ENCODE measurements at places on chromosomes 11 and 22.

DNA sequence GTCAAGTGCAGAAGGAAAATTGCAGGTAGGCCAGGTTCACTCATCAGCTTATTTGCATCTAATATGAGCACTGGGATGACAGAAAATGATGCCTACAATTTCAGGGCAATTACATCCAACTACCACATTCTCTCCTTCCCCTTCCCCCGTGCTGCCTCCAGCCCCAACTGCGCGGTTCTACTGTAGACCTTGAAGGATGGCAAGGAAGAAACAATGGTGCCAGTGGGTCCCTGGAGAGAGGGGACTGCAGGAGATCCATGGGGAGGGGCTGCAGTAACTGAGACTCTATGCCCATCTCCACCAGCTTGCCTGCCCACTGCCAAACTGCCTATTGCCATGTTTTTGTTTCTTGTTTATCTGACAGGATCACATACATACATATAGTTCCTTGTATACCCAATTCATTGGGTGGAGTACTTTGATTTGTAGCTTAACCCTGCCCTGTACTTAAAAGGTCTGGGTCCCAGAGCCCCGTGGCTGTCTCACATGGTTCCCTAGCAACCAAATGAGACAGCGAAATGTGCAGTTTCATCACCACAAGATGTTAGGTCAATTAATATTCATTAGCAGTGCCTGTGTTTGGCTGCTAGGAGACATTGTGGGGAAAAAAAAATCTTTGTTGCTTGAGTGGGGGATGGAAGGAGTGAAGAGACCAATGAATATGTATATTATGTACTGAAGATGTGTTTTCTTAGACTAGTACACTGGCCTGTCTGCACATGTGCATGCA is 253.5 kb upstream of the PLET1 start:
- no peak for DNase-seq

DNA sequence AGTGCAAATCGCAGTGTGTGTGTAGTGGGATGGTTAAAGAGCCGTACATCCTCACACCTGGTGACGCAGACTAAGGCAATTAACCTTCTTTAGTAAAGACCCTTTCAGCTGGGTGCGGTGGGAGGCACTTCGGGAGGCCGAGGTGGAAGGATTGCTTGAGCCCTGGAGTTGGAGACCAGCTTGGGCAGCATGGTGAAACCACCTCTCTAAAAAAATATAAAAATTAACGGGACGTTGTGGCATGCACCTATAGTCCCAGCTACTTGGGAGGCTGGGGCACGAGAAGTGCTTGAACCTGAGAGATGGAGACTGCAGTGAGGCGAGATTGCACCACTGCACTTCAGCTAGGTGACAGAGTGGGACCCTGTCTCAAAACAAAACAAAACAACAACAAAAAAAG is 31.5 kb downstream of the ZBTB16 start:
- DNase-seq, result no peak

- no peak for DNase-seq
These were observed 26.6 kb downstream of the YPEL1 start for GRCh38 chr22:21708960-21709359.

GRCh38 chr11:102592634-102593581 is 32.2 kb downstream of the MMP20 start:
- no peak for DNase-seq

- DNase-seq, result no peak
These were observed 11.1 kb downstream of the OR5B3 start for GRCh38 chr11:58395581-58395980.

DNA sequence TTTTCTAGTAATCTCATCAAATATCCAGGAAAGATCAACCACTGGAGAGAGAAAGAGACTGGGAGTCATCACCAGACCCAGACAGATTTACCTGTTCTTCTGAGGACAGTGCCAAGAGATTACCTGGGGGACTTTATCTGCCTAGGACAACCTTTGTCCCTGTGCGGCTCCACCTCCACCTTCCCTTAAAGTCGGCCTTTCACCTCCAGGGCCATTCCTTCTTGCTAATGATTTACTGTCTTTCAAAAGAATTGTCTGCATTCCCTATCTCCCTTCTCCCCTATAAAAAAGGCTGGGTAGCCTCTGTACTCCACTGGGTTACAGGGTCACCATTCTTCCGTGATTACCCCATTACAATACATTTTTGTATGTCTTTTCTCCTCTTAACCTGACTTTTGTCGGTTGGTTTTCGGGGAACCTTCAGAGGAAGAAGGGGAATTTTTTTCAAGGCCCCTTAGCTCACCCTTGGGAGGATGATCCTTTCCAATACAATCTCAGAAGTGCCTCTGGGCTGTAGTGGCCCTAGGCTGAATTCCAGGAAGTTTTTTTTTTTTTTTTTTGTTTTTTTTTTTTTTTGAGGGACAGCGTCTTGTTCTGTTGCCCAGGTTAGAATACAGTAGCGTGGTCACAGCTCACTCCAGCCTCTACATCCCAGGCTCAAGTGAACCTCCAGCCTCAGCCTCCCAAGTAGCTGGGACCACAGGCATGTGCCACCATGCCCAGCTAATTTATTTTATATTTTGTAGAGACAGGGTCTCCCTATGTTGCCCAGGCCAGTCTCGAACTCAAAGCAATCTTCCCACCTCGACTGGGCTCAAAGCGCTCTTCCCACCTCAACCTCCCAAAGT is 1.5 kb upstream of the HMOX1 start:
- no peak for DNase-seq

DNA sequence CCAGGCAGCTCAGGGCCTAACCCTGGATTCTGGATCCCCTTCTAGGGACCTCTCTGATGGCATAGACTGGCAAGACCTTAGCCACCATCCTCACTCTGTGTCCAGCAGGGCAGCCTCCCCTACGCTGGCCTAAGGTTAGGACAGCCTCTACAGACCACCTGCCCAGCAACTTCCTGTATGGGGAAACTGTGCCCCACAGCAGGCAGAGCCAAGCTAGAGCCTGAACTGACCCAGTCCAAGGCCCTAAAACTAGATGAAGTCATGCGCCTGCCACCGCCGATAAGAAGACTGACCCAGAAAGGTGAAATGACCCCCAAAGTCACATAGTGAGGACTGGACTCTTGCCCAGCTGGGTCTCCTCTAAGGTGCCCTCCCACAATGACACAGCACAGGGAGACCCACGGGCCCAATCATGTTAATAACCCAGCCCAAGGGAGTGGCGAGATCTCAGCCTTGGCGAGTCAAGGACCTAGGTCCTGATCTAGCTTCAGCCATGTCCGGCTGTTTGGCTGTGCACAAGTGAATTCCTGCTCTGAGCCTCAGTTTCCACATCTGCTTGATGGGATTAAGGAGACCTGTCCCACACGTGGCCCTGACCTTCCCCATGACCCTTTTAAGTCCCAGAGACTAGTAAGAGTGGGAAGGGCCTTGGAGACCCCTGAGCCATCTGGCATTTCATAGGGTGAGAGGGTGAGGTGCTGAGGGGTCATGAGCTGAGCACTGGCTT is 17.6 kb downstream of the STARD10 start:
- no peak for DNase-seq

DNA sequence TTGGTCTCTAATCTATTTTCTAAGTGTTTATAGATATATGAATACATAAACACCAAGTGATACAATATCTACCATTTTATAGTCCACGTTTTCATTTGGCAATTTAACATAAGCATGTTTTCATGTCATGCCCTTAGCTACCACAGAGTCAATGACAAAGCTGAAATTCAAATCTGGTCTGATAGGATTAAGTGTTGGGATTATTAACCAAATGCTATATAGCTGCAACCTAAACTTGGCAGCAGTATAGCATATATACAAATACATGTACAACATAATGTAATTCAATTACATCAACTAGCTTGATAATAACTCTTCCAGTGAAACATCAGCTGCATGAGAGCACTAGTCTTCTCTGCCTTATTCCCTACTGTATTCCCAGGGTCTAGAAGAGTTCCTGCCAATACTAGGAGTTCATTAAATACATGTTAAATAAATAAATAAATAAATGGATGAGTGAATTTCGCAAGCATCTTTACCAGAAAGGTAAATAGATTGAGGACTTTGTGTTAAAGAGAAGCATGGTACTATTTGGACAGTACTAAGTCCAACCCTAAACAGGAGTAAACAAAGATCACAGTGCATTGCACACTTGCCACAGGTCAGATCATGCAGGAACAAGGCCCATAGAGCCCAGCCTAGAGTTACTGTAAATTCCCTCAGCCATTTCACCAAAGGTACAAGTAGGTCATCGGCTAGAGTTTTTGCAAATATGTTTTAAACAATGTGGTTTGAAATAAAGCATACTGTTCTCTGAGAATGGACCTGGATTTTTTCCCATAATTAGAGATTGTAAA is 12.8 kb downstream of the SAA4 start:
- no peak for DNase-seq

GRCh38 chr11:44248109-44248508 is 61.8 kb downstream of the ALX4 start:
- DNase-seq, result no peak

DNA sequence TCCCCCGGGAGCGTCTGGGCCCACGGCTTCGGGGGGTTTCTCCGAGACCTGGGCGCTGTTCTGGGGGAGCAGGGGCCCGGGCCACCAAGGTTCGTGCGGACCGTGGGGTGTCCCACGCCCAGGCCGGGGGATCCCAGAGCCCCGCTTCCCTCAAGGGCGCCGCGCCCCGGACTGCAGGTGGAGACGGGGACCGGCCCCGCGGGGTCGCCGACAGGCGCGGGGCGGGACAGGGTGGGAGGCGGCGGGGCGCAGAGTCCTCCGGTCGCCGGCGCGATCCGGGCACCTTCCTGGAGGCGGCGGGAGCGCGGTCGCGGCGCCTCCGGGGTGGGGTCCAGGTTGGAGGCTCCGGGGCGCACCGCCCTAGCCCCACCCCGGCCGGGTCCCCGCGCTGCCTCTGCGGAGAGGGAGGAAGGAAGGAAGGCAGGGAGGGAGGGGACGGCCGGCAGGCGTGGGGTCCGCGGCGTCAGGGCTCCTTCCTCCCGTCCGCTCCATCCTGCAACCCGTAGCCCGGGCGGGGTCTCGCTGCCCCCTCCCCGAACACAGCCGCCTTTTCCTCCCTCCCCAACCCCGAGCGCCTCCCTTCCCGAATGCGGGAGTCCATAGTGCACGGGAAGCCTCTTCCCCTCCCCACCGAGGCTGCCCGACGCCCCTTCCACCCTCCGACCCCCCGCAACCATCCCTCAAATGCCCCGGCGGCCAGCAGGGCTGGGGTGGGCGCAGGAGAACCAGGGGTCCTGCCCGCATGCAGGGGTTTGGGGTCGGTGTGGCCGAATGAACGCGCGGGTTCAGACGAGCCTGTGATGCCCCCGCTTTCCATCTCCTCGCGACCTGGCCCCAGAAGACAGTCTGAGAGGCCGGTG is 4.3 kb upstream of the ZBED4 start:
- DNase-seq, result no peak

GRCh38 chr11:35943309-35943708 is 553 bp upstream of the LDLRAD3 start:
- no peak for DNase-seq

Data from stimulated activated CD4-positive, alpha-beta T cell treated with anti-CD3 and anti-CD28 coated beads, Interleukin-1b, Interleukin-23, amount 100 ng/mL, for 24 hours (primary cell).